ENCODE measurements at places on chromosomes 4 and X.

DNA sequence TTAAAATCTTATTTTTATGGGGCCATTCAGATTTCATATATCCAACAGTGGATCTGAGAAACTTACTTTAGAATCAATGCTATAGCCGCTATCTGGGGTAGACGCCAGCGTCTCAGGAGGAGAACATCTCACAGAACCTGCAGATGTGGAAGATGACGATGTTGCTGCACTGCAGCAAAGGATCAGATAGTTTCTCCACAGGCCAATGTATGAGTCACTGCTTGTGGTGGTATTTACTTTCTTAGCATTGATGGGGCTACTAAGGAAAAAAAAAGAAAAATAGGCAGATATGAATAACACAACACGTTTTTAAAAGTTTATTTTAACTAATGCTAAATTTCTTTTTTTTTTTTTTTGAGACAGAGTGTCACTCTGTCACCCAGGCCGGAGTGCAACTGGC is 85.9 kb downstream of the ZAR1 start:
- no peak for DNase-seq

GRCh38 chr4:83926950-83927349 is 391.0 kb downstream of the GPAT3 start:
- no peak for DNase-seq

DNA sequence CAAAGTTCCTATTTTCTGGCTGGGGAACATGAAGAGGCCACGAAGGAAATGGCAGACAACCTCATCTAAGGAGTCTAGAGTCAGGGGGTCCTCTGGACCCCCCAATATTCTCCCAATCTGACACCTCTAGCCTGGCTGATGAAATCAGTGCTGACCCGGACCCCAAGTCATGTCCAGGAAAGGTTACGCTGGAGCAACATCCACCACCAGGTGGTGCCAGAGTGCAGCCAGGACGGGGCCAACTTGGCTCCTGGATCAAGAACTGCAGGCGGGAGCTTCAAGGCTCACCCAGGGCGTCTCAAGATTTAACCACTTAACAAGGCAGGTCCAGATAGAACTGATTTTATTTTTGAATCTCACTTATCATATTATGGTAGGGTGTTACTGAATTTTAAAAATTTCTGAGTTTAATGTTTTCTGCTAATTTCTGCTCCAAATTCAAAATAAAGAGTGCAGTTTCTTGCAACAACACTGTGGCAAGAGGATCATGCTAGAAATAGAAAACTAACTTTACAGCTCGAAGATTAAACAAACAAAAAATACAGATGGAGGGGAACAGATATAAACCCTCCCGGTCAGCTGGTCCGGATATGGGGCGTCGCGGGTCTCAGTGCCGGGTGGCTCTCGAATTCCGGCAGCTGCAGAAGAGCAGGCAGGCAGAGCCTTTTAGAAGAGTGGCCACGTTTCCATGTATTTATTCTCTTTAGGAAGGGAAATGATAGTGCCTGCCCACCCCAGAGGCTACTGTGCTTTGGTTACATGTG is 135.5 kb downstream of the AFAP1 start:
- no peak for DNase-seq

GRCh38 chrX:16695079-16695676 is 17.3 kb downstream of the CTPS2 start:
- DNase-seq: no peak

GRCh38 chr4:8320386-8320750 is 50.8 kb downstream of the HTRA3 start:
- no peak for DNase-seq

DNA sequence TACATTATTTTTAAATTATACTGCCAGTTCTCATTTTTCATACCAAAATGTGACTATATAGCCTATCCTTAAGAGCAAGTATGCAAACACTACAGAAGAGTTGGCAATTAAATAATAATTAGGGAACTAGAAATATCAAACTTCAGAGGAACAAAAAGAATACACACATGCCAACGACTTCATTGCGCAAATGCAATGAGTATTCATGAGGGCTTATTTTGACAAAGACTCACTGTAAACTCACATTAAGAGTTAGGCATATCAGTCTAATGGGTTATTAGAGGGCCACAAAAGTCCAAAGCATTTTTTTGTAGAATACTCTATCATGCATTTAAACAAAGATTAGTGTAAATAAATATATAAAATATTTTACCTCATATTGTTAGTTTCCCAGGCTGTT is 31.6 kb downstream of the SLC10A7 start:
- no peak for DNase-seq

DNA sequence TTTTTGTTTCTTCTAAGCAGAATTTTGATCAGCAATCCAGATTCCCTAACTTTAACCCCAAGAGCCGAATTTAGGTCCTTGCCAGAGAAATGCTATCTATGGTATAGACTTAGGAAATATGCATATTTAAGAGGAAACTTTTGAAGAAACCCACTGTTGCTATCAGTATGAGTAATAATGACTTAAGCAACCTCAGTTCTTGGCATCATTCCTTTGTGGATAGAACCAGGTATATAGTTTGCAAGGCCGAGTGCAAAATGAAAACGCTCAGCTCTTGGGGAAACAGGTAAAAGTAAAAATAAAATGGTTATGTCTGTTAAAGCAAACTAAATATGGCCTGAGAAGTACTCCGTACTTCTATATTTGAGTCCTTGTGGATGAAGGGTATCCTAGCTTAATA is 78.1 kb downstream of the ARSF start:
- no peak for DNase-seq

DNA sequence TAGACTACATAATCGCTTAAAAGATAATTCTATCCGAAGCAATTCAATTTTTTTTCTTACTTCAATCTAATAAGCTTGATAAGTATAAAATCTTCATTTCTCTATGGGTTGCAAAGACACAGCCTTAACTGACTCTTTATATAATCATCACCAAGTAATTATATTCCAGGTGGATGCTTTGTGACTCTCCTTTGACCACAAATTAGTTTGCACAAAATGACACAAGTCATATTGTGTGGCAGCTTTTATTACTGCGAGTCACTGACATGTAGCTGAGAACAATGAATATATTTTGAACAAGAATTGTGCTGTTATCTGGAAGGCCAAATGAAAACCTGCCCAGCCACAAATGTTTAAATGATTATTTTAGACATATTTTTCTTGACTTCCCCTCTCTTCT is 1727.8 kb downstream of the ARAP2 start:
- DNase-seq: no peak

GRCh38 chrX:27976284-27976683 is 5.0 kb downstream of the DCAF8L1 start:
- DNase-seq: no peak

GRCh38 chrX:9578083-9578779 is 113.4 kb downstream of the TBL1X start:
- no peak for DNase-seq

GRCh38 chr4:65120287-65120686 is 550.0 kb downstream of the EPHA5 start:
- no peak for DNase-seq

DNA sequence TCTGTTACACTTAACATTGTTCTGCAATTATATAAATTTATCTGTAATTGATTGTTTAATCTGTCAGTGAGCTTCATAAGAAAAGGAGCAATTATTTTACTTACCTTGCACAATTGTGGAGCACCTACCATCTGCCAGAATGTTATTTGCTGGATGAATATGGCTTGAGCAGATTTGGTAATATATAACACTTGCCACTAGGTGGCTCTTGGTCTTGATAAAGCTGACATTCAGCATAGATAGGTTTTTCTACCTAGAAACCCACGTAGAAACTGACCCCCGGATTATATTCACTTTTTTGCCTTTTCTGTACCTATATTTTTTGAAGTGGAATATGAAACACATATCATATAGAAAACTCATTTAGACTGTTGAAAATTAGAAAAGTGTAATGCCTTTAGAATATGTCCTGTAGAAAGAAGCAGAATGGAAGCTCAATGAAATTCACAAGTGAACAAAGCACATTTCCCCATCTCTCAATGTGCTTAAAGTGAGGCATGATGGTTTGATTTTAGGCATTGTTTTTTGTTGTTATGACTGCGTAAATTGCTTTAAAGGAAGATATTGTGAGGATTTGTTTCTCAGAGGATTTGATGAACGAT is 9.5 kb downstream of the RBPJ start:
- DNase-seq: no peak

DNA sequence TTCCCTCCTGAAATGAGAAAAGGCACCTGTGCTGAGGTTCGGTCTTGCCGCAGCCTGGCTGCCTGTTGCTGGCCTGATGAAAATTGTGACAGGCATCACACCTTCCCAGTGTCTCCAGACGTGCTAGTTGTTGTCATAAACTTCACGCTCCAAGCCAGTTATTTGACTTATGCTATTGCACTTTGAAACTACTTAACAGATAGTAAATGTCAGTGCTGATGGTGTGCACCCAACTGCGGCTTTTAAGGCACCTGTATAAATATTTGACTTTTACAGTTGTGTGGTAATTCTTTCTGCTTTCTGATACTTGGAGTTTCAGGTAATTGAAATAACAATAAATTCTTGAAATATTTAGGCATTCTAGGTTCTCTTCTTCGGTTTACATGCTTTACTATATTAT is 1.8 kb downstream of the WWC2 start:
- no peak for DNase-seq

DNA sequence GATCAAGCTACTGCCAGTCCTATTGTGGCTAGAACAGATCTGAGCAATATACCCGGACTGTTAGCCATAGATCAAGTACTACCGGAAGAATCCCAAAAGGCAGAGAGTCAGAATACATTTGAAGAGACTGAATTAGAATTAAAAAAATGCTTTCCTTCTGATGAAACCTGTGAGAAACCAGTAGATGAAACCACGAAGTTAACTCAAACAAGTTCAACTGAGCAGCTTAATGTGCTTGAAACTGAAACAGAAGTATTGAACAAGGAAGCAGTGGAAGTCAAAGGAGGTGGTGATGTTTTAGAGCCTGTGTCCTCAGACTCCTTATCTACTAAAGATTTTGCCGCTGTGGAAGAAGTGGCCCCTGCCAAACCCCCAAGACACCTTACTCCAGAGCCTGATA is 46.8 kb downstream of the WDR44 start:
- DNase-seq: no peak

Data from epithelial cell of proximal tubule (primary cell).